ENCODE measurements at places on chromosomes 16 and 17. TPM values are rescaled to one million over a fixed set of nuclear protein-coding genes. Genes with fewer than 3 reads are reported as not detected.
A peak's percentile ranks its signal among the peaks of the same experiment; 100 is the strongest.

CCL3 gene
- 1.6 TPM for polyA plus RNA-seq

SPEM3 gene
- not detected for polyA plus RNA-seq

NLRC3 gene
- polyA plus RNA-seq = 0.35 TPM

- H3K27ac ChIP-seq = no peak overlapping the region
- H3K4me1 ChIP-seq = no peaks in the 10 kb centered on the region
- no peaks in the 10 kb centered on the region for H3K36me3 ChIP-seq
These were observed 37.7 kb upstream of the MYH10 start for GRCh38 chr17:8668176-8668740.

PLD2 gene
- 6.0 TPM for polyA plus RNA-seq

GRCh38 chr16:67923414-67924116 lies 8.1 kb downstream of the CTRL start:
- no peak overlapping the region for H3K27ac ChIP-seq
- DNase-seq = no peak
- no peaks in the 10 kb centered on the region for H3K36me3 ChIP-seq
- no peaks in the 10 kb centered on the region for H3K4me1 ChIP-seq
- no peak overlapping the region for H3K4me3 ChIP-seq
- H3K27me3 ChIP-seq = no peaks in the 10 kb centered on the region

DNA sequence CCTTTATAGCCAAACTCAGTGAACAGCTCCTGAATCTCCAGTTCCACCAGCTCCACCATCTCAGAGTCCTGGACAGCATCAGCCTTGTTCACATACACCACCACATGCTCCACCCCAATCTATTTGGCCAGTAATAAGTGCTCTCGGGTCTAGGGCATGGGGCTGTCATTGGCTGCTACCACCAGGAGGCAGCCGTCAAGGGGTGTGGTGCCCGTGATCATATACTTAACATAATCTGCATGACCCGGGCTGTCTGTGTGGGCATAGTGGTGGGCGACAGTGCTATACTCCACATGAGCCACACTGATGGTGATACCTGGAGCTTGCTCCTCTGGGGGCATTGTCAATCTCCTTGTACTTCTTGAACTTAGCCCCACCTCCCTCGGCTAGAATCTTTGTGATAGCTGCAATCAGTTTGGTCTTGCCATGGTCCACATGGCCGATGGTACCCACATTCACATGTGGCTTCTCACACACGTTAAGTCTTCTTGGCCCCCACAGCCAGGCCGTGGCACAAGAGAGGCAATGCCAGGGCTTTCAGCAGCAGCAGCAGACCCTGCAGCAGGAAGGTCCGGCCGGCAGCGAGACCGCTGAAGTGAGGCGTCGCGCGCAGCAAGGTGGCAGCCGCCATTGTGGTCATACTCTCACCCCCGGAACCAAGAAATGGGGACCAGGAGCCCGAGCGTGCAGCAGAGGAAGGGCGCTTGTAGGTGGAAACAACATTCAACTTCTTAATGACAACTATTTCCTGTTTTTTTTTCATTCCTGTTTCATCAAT lies 210.3 kb upstream of the WSB1 start:
- H3K27me3 ChIP-seq = peaks cover 8% of the 10 kb centered on the region
- no peak for DNase-seq
- no peaks in the 10 kb centered on the region for H3K4me1 ChIP-seq
- H3K27ac ChIP-seq = no peak overlapping the region

GRCh38 chr17:30961209-30962188 lies 9.3 kb upstream of the RNF135 start:
- no peak for DNase-seq
- H3K4me1 ChIP-seq = no peaks in the 10 kb centered on the region
- H3K36me3 ChIP-seq = no peaks in the 10 kb centered on the region
- no peak overlapping the region for H3K4me3 ChIP-seq
- H3K27me3 ChIP-seq = no peaks in the 10 kb centered on the region

- H3K36me3 ChIP-seq = no peaks in the 10 kb centered on the region
- H3K27ac ChIP-seq = no peak overlapping the region
- no peaks in the 10 kb centered on the region for H3K27me3 ChIP-seq
These were observed 48.4 kb upstream of the CRYM start for GRCh38 chr16:21326459-21326858.

DNA sequence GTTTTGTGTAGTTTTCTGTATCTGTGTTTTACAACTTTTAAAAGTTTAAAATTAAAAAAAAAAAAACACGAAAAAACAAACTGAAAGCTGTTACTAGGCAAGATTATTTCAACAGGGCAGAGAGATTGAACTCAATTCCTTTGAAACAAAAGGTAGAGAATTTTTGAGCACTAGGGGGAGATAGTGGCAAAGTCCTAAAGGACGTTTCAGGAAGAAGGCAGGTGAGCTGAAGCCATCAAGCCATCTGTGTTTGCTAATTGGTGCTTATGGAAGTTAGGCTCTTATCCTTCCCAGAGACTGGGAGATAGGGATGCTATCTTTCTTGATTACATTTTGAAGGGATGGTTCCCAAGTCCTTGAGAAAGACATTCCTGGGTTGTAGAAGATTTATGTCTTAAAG lies 70.6 kb upstream of the CLEC3A start:
- H3K36me3 ChIP-seq = no peaks in the 10 kb centered on the region
- H3K4me1 ChIP-seq = no peaks in the 10 kb centered on the region
- no peak overlapping the region for H3K4me3 ChIP-seq
- DNase-seq = no peak
- no peaks in the 10 kb centered on the region for H3K27me3 ChIP-seq

SLC47A2 gene
- not detected for polyA plus RNA-seq

DNA sequence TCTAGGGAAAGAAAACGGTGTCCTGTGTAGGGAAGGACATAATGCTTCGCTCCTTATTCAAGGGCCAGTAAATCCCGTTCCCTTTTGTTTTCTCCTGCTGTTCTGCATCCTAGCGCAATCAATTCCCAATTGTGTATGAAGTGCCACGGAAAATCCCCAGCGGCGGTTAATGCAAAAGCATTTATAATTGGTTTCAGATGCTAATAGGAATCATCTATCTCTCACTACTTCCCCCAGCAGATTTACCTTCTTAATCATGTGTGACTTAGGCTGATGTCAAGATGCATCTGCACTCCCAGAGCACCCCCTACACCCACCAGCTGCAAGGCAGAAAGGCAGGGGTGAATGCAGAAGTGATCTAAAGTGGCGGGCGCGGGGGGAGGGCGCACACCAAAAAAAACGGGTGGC lies 32.7 kb upstream of the SSTR2 start:
- DNase-seq = no peak
- H3K27me3 ChIP-seq = no peaks in the 10 kb centered on the region
- H3K4me1 ChIP-seq = no peaks in the 10 kb centered on the region

KCNAB3 gene
- 0.43 TPM for polyA plus RNA-seq

GNAO1 gene
- 3.2 TPM for polyA plus RNA-seq

DNA sequence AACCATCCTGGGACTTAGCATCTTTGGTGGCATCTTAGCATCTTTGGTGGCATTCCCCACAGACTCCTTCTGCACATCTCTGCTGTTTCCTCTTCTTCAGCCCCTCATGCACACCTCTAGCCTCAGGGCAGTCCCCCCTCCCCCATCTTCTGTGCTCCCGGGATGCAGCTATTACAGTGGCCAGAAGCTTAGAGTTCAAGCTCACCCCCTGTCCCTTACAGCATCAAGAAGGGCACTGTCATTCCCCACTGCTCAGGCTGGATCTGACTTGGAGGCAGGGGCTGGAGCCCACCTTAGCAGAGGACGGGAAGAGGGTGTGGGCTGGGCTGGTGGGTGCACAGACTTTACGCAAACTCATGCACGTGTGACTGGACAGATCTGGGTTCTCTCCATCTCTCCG lies 650 bp downstream of the EPN3 start:
- no peak overlapping the region for H3K27ac ChIP-seq
- H3K4me1 ChIP-seq = peaks cover 10% of the 10 kb centered on the region
- no peak for DNase-seq
- H3K36me3 ChIP-seq = no peaks in the 10 kb centered on the region
- peaks cover 9% of the 10 kb centered on the region for H3K27me3 ChIP-seq

- H3K27me3 ChIP-seq = no peaks in the 10 kb centered on the region
- peaks cover 74% of the 10 kb centered on the region for H3K36me3 ChIP-seq
- no peak overlapping the region for H3K4me3 ChIP-seq
These were observed 9.8 kb upstream of the ADAT1 start for GRCh38 chr16:75632857-75633256.

- no peak overlapping the region for H3K4me3 ChIP-seq
- no peak overlapping the region for H3K27ac ChIP-seq
- DNase-seq = no peak
- H3K27me3 ChIP-seq = no peaks in the 10 kb centered on the region
These were observed 166.7 kb downstream of the IRF8 start for GRCh38 chr16:86065711-86066110.

DNA sequence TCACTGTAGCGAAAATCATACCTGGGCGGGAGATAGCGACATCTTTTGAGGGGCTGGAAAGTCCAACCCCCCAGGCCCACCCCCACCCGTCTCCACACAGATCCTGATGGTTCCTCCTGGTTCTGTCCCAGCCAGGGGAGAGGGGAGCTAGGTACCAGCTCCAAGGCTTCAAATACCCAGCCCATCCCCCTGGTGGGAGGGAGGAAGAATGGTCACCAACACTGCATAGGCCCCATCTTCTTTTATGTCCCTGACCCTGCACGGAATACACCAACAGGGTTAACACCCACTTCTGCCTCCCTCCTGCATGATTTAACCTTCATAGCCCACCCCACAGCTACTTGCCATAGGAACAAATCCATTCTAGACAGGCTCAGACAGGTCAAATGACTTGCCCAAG lies 9.3 kb downstream of the HAP1 start:
- H3K36me3 ChIP-seq = no peaks in the 10 kb centered on the region
- no peaks in the 10 kb centered on the region for H3K27me3 ChIP-seq
- H3K27ac ChIP-seq = no peak overlapping the region

- peak overlapping the region; percentile 72 for H3K27ac ChIP-seq
- no peak for DNase-seq
- H3K4me3 ChIP-seq = no peak overlapping the region
- H3K27me3 ChIP-seq = no peaks in the 10 kb centered on the region
- peaks cover 33% of the 10 kb centered on the region for H3K4me1 ChIP-seq
These were observed 617 bp upstream of the SCRN2 start for GRCh38 chr17:47841488-47842291.

KRTAP17-1 gene
- polyA plus RNA-seq = not detected

GRCh38 chr16:19460397-19460796 lies 42.7 kb downstream of the TMC5 start:
- H3K4me1 ChIP-seq = no peaks in the 10 kb centered on the region
- no peaks in the 10 kb centered on the region for H3K36me3 ChIP-seq
- no peaks in the 10 kb centered on the region for H3K27me3 ChIP-seq
- no peak for DNase-seq
- no peak overlapping the region for H3K4me3 ChIP-seq

DNA sequence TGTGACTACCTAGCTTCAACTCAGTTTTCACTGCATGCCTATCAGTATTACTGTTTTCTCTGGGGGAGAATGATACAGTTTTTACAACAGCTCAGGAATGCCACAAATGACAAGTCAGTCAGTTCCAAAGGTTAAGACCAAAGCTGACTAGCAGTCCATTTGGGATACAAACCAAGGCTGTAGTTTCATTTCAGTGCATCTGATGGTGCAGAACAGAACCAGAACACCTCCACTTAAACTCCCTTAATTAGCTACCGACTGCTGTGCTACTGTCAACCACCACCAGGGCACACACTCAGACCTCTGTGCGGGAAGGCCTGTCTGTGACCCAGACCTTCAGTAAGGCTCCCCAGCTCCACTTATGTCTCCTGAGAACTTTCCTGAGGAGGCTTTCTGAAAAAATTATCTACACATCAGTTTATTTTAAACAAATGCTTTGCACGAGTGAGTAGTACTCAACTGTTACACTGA lies 20.4 kb downstream of the NFE2L1 start:
- H3K27ac ChIP-seq = peak overlapping the region; percentile 3
- H3K27me3 ChIP-seq = no peaks in the 10 kb centered on the region
- H3K36me3 ChIP-seq = no peaks in the 10 kb centered on the region
- H3K4me3 ChIP-seq = no peak overlapping the region

DNA sequence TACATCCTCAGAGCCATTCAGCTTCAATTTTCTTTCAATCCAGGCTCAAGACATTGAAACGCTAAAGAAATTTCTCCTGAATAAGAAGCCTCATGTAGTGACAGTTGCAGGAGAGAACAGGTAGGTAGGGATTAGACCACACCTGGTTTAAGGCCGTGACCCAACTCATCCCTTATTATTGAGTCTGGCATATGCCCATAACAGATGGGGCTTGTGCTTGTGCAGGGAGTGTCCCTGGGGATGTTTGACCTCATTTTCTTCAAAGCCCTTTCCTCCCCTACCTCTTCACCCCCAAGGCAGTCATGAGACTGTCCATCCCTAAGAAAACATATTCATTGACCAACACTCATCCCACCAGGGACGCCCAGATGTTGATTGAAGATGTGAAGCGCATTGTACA lies 24.3 kb downstream of the SUPT6H start:
- no peak overlapping the region for H3K27ac ChIP-seq
- H3K27me3 ChIP-seq = no peaks in the 10 kb centered on the region
- DNase-seq = no peak
- H3K36me3 ChIP-seq = peaks cover 97% of the 10 kb centered on the region
- H3K4me3 ChIP-seq = no peak overlapping the region

DNA sequence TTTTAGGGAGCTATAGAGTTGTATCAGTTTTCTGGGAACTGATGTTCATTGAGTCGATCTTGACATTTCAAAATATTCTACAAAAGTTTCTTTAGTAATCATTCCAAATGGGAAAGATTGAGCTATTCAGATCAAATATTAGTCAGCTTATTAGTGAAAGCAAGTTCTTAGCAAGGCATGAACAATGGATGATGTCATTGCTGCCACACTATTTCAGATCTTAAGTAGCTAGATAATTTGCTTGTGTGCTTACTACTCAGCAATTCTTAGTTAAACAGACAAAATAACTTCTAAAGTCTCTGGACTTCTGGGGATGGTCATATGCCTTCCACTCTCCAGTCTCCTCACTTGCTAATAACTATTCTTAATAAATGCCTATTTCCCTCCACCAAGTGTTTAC lies 69.0 kb upstream of the CDH8 start:
- H3K27me3 ChIP-seq = peaks cover 3% of the 10 kb centered on the region
- no peak for DNase-seq
- H3K4me3 ChIP-seq = no peak overlapping the region
- no peaks in the 10 kb centered on the region for H3K36me3 ChIP-seq
- H3K4me1 ChIP-seq = no peaks in the 10 kb centered on the region
- no peak overlapping the region for H3K27ac ChIP-seq

GRCh38 chr17:8963647-8964258 lies 1.8 kb downstream of the PIK3R5 start:
- no peaks in the 10 kb centered on the region for H3K4me1 ChIP-seq
- H3K4me3 ChIP-seq = no peak overlapping the region
- no peak for DNase-seq

- no peaks in the 10 kb centered on the region for H3K4me1 ChIP-seq
- H3K27me3 ChIP-seq = no peaks in the 10 kb centered on the region
- H3K27ac ChIP-seq = no peak overlapping the region
- DNase-seq = no peak
- H3K4me3 ChIP-seq = no peak overlapping the region
These were observed 13.6 kb upstream of the CCL8 start for GRCh38 chr17:34305606-34306005.
